ENCODE measurements at places on chromosomes 7 and 10. TPM values are rescaled to one million over a fixed set of nuclear protein-coding genes. Genes with fewer than 3 reads are reported as not detected.

The RRP12 gene
- 11.8 TPM for total RNA-seq

The BPGM gene
- 46.9 TPM for total RNA-seq

The CAPZA2 gene
- 154 TPM for total RNA-seq

The OPN1SW gene
- not detected for total RNA-seq

The GRM3 gene
- 155 TPM for total RNA-seq

The HOXA9 gene
- total RNA-seq = not detected

The DOCK4 gene
- 70.9 TPM for total RNA-seq

The ANXA8L1 gene
- not detected for total RNA-seq

The SPDYE5 gene
- total RNA-seq = not detected

Measured in frontal cortex (tissue), 4 donors.